B cell (primary cell): ENCODE measurements at places on chromosomes 3 and 15. TPM values are rescaled to one million over a fixed set of nuclear protein-coding genes. Genes with fewer than 3 reads are reported as not detected.

DNA sequence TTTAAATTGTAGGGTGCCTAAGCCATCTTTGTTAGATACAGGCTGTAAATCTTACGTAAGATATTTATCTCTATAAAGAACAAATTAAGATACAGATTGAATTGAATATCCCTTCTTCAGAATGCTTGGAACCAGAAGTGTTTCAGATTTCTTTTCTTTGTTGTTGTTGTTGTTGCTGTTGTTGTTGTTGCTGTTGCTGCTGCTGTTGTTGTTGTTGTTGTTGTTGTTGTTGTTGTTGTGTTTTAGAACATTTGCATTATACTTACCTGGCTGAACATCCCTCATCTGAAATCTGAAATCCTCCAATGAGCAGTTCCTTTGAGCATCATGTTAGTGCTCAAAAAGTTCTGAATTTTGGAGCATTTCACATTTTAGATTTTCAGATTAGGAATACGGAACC is 26.6 kb downstream of the QTRT2 start:
- no peak for DNase-seq

Gene GOLGA8S
- total RNA-seq, result 0.12 TPM in 1 of 2 replicates, not detected in the other

Gene CYP8B1
- total RNA-seq, result not detected in 2 replicates

- no peak for DNase-seq
These were observed 87.0 kb downstream of the TMEM108 start for GRCh38 chr3:133125171-133125570.

DNA sequence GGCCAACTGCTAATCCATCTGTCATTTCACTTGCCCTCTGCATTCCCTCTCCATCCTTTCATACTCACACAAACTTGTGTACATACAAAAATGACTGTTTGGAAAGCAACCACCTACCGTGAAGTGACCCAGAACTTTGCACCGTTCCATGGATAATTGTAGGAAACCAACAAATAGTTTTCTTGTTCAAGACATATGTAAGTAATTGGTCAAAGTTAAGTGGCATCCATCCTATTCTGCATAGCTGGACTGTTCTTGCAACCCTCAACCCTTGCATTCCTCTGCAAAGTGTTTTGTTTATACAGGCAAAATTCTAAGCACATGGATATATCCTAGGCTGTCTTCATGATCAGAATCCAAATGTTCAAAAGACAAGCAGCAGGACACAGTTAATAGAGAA is 592.5 kb downstream of the MECOM start:
- DNase-seq, result no peak

Gene SPESP1
- total RNA-seq, result 0.22 and 1.1 TPM in 2 replicates

Gene CHRFAM7A
- 1.1 and 1.2 TPM in 2 replicates for total RNA-seq

- no peak for DNase-seq
These were observed 120.3 kb upstream of the SLC6A11 start for GRCh38 chr3:10695595-10696285.

- peak; percentile 50 for DNase-seq
These were observed 1.8 kb upstream of the RPP25 start for GRCh38 chr15:74958320-74958907.

DNA sequence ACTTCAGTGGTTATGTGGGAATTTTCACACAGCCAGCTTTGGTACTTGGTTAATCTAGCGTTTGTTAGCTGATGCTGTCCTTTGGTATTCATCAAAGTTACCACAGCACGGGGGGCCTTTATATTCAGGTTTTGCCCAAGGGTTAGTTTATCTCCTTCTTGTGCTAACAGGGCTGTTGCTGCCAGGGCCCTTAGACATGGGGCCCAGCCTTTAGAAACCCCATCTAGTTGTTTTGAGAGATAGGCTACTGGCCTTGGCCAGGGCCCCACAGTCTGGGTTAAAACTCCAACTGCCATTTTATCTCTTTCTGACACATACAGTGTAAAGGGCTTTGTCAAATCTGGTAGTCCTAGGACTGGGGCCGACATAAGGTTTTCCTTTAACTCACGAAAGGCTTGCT is 7.5 kb upstream of the DNAAF4 start:
- DNase-seq, result no peak

Gene UBA3
- total RNA-seq, result 89.4 and 99.8 TPM in 2 replicates

Gene MYZAP
- total RNA-seq, result 1.0 and 1.4 TPM in 2 replicates

DNA sequence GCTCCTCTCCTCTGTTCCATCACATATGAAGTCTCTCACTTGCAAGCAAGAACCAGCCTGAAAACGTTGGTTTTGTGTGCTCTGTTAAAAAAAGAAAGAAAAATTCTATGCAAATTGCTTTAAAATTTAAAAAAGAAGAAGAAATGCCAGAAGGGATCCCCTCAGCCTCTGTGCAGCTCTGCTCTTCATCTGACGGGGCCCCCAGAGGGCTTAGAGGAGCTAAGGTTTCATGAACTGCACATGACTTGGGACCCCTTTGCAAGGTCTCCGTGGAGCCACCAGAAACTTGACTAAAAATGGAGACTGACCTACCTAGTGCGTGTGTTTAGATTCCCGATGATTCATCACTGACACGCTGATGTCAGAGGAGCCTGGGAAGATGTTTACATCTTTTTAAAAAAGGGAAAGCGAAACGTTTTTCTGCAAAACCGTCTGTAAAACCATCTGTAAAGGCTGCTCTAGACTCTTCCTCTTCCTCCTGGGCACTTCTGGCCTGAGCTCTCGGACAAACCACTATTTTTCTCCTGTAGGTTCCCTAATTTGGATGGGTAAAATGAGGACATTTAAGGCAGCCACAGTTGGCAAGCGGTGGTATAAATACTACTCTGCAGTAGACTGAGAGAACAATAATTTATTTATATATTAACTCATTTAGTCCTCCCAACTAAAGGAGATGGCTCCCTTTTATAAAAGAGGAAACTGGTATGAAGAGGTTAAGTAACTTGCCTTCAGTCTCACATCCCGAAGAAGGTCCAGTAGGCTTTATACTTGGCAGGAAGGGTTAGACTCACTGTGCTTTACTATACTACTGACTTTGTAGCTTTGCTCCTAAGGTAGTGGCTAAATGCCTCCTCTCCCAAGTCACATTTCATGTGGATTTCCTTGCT is 67.2 kb upstream of the POLG start:
- DNase-seq, result peak; percentile 34

Gene ZNF385D
- total RNA-seq, result not detected in 2 replicates

Gene RHCG
- total RNA-seq, result not detected in 2 replicates

DNA sequence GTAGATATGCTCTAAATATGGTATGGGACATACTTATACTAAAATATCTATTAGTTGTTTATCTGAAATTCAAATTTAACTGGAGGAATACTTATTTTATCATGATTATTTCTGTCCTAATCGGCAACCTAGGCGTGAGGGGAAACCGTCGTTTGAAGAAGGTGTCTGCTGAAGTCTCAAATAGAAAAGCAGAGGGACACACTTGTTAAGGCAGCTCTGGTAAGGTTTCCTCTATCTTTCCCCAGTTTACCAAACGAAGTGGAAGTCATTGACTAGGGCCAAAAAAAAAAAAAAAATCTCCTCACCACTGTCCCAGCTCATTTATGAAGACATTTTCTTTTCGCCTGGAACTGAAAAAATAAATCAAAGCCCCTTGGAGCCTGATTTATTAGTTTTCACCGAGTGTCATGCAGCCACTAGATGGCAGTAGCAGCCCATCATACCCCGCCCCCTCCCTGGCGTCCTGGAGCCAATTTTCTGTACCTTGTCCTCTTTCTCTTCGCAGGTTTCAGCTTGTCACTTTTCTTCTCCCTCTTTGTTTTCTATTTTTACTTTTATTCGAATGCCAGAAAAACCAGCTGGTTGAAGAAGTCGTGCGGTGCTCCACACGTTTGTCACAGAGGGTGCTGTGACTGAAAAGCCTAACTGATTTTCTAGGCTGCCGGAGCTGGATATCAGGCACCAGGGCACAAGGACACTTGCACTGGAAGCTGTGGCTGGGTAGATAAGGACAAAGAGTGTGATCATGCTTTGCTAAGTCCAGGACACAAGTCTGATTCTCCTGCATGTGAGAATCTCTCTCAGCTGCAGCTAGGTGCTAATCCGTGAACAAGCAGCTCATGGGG is 238.7 kb downstream of the ZPLD1 start:
- DNase-seq, result peak; percentile 58

GRCh38 chr3:152615681-152616080 is 219.2 kb upstream of the P2RY1 start:
- DNase-seq, result no peak

Gene CCRL2
- 2.3 and 2.6 TPM in 2 replicates for total RNA-seq

DNA sequence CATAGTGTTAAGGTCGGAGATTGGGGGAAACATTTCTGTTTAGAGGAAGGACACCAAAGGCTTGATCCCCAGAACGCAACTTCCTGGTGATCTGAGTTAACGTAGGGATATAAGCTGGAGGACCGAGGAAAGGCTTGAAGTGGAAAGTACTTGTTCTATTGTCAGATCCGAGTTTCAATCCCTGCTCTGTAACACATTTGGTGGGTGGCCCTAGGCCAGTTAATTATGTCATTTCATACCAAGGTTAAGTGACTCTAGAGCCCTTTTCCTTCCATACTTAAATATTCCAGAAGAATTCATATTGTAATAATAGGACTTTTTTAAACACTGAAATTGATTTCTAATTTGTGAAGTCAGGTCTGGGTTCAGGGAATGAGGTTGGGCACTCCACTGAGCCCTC is 80.9 kb downstream of the RPLP1 start:
- DNase-seq, result no peak

- DNase-seq, result peak; percentile 23
These were observed 1.9 kb downstream of the CBLB start for GRCh38 chr3:105866656-105867653.

- no peak for DNase-seq
These were observed 8.4 kb downstream of the ACOX2 start for GRCh38 chr3:58528629-58529028.

- no peak for DNase-seq
These were observed 3.0 kb downstream of the CXCR6 start for GRCh38 chr3:45946307-45946706.

Gene DNAH1
- total RNA-seq, result 47.2 and 47.6 TPM in 2 replicates

DNA sequence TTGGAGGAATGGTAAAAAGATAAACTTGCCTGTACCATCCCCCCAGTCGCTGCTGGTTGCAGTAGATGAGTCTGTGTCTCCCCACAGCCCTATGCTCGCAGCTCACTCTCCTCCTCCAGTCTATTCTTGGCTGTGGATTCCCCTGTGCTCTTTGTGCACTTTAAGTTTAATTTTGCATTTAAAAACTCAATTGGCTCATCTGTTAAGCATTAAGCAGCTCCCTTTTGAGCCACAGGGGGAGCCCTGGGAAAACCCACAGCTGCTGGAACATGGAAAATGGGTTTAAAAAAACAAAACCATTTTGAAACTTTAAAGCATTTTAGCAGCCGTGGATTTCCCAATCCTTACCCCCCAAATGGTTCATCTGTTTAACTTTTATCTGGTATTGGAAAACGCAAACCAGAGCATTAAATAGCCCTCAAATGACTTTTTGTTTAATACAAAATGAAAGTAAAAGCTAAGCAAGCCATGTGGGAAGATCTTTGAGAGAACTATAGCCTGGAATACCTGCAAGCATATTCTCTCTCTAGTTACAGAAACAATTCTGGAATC is 536.9 kb downstream of the ZIC1 start:
- no peak for DNase-seq

- DNase-seq, result no peak
These were observed 160.0 kb downstream of the IL5RA start for GRCh38 chr3:2950159-2950558.

DNA sequence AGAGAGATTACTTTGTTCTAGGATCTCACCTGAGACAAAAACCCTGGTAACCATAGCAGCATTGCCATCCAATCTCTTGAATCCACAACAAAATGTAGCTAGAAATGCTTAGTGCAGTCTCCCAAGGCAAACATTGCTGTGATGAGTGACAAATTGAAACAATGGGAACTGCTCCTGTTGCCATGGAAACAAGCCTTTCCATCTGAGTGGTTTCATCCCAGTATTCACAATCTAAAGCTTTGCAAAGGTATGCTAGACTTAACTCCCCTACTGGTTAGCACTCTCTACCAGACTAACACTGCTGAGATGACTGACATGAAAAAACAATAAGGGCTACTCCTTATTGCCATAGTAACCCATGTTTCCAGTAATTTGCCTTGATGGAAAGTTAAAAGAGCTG is 172.6 kb upstream of the CNTN3 start:
- no peak for DNase-seq

DNA sequence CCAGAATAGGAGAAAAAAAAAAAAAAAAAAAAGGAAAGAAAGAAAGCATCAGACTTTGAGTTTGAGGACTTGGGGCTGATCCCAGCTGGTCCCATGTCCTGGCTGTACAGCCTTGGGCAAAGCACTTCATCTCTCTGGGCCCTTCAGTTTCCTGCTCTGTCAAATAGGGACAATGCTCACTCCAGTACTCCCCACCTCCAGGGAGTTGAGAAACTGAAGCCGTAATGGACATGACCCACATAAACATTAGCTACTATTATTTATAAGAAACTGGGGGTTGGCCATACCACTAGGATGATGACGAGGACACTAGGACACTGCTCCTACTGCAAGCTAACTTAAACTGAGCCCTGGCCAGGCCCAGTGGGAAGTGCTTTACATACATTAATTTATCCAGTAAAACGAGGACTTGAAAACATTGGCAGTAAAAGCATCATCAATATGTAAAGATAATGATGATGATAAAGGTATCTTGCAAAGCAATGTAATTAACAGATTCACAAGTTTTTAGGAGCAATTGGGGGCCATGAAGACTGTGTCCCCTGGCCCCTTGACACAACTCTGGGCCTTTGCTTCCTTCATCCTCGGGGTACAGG is 22.9 kb upstream of the SMAD6 start:
- DNase-seq, result no peak

GRCh38 chr15:65877749-65878148 is 8.5 kb downstream of the RAB11A start:
- DNase-seq, result no peak

Gene GUCA1C
- total RNA-seq, result not detected in 2 replicates

- no peak for DNase-seq
These were observed 241.9 kb downstream of the NTRK3 start for GRCh38 chr15:88014454-88015160.

Gene GOLGA6L7
- not detected in 2 replicates for total RNA-seq

DNA sequence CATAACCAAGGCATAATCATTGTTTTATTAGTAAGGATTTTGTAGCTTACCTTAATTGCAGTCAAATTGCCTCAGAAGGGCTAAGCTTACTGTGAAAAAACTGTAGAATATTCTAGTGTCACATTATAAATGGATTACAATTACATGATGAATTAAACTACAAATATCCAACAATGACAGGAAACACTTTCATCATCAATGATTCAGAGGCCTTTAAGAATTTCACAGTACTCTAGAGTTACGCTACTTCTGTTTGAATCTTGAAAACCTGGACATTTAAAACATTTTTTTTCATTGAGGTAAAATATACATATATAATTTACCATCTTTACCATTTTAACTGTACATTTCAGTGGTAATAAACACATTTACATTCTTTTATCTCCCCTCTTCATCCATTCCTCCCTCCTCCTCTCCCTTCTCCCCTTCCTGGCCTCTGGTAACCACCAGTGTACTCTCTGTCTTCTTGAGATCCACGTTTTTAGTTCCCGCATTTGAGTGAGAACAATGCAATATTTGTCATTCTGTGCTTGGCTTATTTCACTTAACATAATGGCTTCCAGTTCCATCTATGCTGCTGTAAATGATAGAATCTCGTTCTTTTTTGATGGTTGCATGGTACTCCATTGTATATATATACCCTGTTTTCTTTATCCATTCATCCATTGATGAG is 54.7 kb downstream of the GJD2 start:
- DNase-seq, result no peak

Gene ELL3
- 88.8 and 90.0 TPM in 2 replicates for total RNA-seq

Gene OR5K2
- total RNA-seq, result not detected in 2 replicates

Gene DPPA2
- total RNA-seq, result not detected in 2 replicates

- DNase-seq, result no peak
These were observed 691 bp upstream of the HDGFL3 start for GRCh38 chr15:83208367-83208661.

Gene SLC35G2
- total RNA-seq, result 6.3 and 9.4 TPM in 2 replicates

- no peak for DNase-seq
These were observed 484.5 kb downstream of the TAFA4 start for GRCh38 chr3:68447885-68448284.
